Osteoblast (primary cell): ENCODE measurements at places on chromosomes 1 and 21.

DNA sequence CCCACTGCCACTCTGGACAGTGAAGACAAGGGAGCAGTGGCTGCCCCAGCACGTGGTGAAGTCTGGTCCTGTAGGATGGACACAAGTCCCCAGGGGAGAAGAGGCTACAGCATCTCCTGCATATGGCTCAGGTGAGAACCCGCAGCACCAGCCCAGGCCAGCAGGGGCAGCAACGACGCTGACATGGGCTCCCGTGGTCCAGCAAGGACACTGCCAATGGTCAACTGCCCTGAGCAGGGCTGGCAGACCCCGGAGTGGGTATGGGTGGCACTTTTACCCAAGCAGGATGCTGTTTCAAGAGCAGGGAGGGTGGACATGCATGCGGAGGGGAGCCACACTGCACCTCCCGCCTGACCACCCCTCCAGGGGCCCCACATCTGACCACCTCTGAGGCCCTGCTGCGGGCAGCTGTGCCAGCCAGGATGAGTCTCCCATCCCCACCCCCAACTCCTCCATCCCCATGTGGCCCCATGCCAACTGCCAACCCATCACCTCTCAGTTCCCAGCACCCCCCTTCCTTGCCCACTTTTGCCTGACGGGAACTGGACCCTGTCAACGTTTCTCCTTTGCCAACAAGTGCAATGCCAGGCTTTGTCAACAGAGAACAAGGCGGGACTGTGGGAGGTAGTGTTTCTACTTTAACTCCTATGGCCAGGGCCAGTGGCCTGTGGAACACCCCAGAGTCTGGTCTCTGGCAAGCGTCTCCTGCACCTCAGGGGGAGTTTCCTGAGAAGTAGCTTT lies 8.6 kb downstream of the MORN1 start:
- DNase-seq: peak; percentile 97

GRCh38 chr1:22024485-22025367 lies 23.3 kb downstream of the CELA3A start:
- DNase-seq: peak; percentile 86

GRCh38 chr1:209158851-209159250 lies 424.7 kb upstream of the CAMK1G start:
- DNase-seq: no peak

- DNase-seq: peak; percentile 23
Measured at GRCh38 chr1:201302163-201303152, 19.2 kb downstream of the PKP1 start.

GRCh38 chr1:64942675-64943074 lies 23.7 kb downstream of the JAK1 start:
- no peak for DNase-seq

DNA sequence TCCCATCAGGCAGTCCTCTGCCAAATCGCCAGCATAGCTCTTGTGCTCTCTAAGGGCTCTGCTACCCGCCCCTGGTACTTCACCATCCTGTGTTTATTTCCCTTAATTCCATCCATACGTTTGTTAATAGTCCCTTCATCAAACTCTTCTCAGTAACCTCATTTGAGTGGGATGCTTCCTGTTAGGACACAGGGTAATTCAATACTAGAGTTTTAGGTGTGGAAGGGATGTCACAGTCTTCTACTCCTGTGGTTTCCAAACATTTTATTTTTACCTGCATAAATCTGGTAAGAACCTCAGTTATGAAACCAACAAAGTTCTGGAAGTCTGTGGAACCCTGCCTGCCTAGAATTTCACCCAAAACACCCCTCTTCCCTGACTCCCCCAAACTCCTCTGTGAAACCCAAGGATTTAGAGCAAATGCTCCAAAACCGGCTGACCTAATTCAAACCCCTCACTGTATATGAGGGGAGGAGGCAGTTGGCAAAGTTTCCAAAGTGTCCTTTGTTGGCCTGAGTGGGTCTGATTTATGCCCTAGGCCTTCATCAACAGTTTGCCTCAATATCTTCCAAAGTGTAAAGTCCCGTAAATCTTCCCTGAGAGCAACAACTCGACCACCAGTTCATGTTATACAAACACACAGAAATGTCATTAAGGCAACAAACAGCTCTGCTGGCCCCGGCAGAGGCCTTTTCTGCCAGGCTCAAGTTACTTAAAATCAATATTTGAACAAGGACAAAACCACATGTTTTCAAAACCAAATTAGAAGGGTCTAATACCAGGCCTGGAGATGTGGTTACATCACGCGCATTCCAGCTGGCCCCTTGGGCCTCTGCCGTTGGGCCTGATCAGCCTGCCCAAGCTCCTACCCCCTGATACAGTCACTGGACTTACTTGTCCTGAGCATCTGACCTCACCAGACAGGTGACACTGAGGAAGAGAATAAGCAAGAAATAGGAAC lies 82.4 kb upstream of the FGGY start:
- DNase-seq: no peak

GRCh38 chr1:226308166-226308722 lies 720 bp downstream of the LIN9 start:
- DNase-seq: peak; percentile 61

GRCh38 chr1:168089326-168089978 lies 47.3 kb downstream of the GPR161 start:
- DNase-seq: peak; percentile 80

- DNase-seq: no peak
Measured at GRCh38 chr1:45259053-45259452, 52.6 kb upstream of the ZSWIM5 start.

GRCh38 chr1:74799119-74799657 lies 66.2 kb downstream of the TYW3 start:
- no peak for DNase-seq

DNA sequence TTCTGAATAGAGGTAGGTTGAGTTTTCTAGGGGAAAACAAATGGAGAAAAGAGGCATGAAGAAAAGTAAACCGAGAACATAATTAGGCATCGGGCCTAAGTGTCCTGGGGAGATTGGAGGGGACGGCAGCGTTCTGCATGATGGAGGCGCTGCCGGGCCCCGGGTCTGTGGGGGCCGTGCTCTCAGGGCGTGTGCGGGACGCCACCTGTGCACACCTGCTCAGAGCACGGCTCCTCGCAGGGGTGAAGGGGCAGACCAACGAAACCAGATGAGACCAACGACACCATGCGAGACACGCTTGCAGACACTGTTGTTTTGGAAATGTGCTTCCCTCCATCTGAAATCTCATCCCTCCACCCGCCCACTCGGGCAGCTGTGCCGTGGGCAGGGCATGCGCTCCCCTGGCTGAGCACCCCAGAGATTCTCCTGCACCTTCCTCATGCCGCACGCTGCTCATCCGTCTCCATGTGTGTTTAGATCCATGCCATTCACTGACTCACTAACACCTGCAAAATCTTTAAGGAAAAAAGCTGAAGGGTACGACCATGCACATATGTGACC lies 28.2 kb upstream of the TRAPPC10 start:
- peak; percentile 83 for DNase-seq

GRCh38 chr1:206935491-206936067 lies 10.7 kb downstream of the PIGR start:
- peak; percentile 87 for DNase-seq

- peak; percentile 0 for DNase-seq
Measured at GRCh38 chr1:196538473-196538872, 69.8 kb downstream of the KCNT2 start.

GRCh38 chr1:242522304-242522945 lies 2.1 kb downstream of the PLD5 start:
- DNase-seq: peak; percentile 84

DNA sequence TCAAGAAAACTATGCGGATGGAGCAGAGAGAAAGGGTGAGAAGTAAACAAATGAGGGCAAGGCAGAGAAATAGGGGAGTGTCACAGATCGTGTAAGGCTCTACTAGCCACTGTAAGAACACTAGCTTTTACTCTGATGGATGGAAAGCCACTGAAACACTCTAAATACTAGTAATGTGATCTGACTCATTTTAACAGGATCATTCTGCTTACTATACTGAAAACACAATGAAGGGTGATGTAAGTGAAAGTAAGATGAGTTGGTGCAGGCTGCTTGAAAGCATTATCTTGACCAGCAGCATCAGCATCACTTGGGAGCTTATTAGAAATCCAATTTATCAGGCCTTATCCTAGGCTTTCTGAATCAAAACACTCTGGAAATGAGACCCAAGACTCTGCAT lies 32.7 kb downstream of the TUT4 start:
- DNase-seq: no peak

- DNase-seq: no peak
Measured at GRCh38 chr1:33234588-33234990, 21.7 kb upstream of the ZNF362 start.

DNA sequence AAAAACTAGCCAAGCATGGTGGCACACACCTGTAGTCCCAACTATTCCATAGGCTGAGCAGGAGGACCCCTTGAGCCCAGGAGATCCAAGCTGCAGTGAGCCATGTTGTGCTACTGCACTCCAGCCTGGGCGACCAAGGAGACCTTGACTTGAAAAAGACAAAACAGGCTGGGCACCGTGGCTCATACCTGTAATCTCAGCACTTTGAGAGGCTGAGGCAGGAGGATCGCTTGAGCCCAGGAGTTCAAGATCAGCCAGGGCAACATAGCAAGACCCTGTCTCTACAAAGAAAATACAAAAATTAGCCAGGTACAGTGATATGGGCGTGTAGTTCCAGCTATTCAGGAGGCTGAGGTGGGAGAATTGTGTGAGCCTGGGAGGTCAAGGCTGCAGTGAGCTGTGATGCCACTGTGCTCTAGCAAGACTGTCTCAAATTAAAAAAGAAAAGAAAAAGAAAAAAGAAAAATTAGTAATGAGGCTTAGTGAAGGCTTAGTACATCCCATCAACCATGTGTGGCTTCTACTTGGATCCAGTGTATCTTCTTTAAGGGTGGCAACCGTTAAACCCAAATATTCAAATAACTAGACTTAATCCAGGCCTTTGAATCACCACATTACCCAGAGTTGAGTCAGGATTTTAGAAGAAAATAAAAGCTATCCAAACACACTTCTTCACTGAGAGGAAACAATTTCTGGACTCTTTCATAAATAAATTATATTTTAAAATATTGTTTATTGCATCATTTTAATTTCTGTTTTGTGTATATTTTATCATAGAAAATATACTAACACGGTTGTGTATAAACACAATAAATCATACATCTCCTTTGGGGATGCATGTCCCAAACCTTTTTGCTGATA lies 74.3 kb upstream of the RAB4A start:
- peak; percentile 41 for DNase-seq

DNA sequence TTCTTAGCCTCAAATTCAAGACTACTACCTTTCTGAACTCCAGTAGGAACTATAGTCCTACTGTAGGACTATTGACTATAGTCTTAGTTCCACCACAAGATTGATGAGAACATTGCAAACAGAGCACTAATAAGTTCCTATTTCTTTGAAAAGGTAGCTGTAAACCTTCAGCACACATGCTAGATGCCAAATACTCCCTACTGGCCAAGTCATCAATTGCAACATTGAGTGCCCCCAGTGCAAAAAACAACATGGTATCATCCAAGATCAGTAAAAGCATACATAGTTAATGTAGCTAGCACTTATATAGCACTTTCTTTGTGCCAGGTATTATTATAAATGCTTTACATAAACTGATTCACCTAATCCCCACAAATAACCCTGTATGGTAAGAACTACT lies 99.8 kb downstream of the MRPL39 start:
- no peak for DNase-seq

- DNase-seq: peak; percentile 90
Measured at GRCh38 chr1:16348414-16349182, 3.7 kb downstream of the FBXO42 start.

DNA sequence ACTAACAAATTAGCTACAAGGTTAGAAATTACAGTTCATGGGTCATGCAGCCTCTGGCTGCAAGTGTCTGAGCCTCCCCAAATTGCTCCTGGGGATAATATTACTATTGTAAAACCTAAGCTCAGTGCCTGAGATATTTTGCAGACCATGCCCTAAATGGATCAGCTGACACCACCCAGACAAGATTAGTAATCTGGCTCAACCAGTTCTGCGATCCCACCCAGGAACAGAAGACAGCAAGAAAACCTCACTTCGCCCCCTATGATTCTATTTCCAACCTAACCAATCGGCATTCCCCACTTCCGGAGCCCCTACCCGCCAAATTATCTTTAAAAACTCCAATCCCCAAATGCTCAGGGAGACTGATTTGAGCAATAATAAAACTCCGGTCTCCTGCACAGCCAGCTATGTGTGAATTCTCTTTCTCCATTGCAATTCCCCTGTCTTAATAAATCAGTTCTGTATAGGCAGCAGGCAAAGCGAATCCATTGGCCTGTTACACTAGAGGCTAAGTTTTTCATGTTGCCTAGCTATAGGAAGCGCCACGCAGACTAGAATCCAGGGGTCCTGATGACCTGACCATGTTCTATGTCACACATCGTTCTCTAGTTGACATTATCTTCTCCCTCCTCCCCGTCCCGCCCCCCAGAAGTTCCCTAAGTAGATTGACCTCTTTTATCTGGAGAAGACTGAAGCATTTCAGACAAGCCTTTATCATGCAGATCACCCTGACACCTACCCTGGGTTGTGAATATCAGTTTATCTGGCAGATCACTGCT lies 22.4 kb upstream of the ZFYVE9 start:
- DNase-seq: no peak

DNA sequence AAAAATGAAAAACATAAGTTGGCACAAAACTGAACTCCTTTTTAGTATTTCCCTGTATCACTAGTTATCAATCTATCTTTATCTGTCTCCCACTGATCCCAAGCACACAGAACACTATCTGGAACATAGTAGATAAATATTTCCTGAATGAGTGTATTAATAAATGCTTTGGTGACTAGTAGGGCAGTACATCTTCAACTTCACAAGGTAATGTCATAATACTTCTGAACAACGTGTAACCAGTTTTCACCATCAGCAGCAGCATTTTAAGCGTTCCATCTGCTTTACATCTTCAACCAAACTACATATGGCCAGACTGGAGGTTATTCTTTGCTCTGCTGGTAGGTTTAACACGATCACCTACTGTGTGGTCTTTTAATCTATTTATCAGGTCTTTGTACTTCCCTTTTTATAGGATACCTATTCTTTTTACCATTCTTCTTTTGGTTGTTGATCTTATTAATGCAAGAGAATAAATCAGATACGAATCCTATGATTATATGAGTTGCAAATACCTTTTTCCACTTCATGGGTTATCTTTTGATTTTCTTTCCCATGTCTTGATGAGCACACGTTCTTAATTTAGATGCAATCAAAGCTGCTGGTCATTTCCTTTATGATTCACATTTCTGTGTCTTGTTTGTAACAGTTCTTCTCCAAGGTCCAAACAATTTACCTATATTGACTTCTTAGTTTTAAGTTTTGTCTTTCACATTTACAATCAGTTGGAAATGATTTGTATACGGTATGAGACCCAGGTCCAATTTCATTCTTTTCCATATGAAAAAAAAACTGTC lies 16.3 kb downstream of the GPBP1L1 start:
- peak; percentile 8 for DNase-seq

- peak; percentile 62 for DNase-seq
Measured at GRCh38 chr1:11042995-11043874, 3.8 kb downstream of the MASP2 start.
